RCC 7860 (cell line): ENCODE measurements at places on chromosomes 4 and X.

DNA sequence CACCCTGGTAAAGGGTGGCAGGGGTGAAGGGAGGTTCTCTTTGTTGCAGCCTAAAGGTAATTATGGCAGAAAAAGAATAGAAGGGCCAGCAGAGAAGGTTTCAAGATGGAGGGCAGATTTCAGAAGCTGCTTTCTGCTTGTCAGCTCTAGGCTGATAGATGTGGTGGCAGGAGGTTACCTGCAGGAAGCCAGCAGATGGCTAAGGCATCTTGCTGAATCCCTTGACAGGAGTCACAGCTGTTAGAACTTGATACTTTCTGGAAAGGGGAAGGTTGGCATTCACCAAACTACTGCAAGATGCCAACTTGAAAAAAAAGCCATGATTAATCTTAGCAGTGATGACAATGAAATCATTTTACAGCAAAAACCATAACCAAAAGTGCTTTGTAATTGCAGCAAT, 69.5 kb upstream of the CBLL2 start:
- DNase-seq: no peak

GRCh38 chr4:167838686-167839085, 253.7 kb upstream of the ANXA10 start:
- DNase-seq: no peak

DNA sequence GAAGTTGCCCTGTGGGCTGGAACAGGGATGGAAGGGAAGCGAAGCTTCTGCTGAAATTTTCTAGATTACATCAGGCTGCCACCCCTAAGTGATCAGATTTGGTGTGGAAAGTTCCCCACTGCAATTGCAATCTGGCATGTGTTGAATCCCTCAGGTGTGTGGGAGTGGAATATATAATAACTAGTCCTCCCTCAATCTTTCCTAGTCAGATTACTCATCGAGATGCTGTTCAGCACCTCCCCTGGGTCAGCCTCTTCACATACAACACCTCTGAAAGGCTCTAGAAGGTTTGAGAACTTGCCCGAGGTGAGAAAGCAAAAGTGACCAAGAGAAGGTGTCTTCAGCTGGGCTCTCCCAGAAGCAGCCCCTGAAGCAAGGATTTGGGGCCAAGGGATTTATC, 336.8 kb downstream of the BCOR start:
- DNase-seq: peak; percentile 7

- DNase-seq: peak; percentile 17
Measured at GRCh38 chr4:41432881-41433280, 105.1 kb upstream of the LIMCH1 start.
